ENCODE measurements at places on chromosomes 1 and 21. TPM values are rescaled to one million over a fixed set of nuclear protein-coding genes. Genes with fewer than 3 reads are reported as not detected.

DNA sequence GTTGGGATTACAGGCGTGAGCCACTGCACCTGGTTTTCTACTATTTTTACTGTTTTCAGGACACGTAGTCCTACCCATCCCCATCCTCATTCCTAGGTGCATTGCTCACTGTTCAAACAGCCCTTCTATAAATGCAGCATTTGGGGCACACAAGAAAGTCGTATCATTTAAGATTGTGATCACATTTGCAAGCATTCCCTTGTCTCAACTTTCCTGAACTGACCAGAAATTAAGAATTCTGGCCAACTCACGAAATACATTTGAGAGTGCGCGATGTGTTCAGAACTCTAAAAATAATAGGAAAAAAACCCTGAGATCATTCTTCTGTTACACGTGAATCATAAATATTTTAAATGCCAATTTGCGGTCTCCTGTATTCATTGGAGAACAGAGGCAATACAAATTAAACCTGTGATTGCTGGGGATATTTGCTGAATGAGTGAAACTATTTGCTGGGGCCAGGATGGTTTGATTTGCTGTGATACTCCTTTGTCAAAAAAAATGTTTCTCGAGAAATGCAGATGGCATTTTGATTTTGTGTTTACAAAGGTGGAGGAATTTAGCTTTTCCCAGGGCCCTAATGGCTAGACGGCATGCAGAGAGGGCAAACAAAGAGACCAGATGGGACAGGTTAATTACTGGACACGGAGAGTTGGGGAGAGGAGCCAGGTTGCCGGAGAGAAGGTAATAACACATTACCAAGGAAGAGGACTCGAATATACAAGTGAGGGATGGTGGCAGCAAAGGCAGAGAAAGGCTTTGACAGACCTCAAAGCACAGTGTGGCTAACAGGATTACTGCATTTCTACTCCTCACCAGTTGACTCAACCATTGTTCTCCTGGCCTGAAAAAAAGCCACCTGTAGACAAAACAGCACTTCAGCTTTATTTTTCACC is 38.4 kb downstream of the STPG1 start:
- DNase-seq = peak; percentile 57

- no peak for DNase-seq
Measured at GRCh38 chr1:40851643-40852042, 10.5 kb downstream of the CITED4 start.

- no peak for DNase-seq
Measured at GRCh38 chr1:212188599-212189351, 96.4 kb upstream of the PPP2R5A start.

GRCh38 chr1:79255421-79255820 is 248.9 kb upstream of the ADGRL4 start:
- no peak for DNase-seq

- DNase-seq = peak; percentile 87
Measured at GRCh38 chr1:144551543-144552424, 40.9 kb upstream of the PPIAL4F start.

DNA sequence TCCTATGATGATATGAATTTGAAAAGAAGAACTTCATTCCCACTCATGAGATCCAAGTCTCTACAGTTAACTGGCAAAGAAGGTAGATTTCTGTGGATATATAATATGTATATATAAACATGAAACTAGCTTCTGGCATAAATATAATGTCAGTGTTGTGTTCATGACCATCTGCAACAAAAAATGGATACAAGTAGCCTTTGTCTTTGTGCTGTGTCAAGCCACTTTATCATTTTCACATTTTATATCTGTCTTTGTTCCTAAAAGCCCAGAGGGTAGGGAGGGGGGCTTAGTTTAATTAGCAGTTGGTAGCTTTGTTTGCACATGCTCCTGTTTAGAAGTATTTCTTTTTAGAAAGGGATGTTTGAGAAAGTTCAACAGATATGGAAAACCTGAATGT is 56.2 kb upstream of the FASLG start:
- no peak for DNase-seq

DNA sequence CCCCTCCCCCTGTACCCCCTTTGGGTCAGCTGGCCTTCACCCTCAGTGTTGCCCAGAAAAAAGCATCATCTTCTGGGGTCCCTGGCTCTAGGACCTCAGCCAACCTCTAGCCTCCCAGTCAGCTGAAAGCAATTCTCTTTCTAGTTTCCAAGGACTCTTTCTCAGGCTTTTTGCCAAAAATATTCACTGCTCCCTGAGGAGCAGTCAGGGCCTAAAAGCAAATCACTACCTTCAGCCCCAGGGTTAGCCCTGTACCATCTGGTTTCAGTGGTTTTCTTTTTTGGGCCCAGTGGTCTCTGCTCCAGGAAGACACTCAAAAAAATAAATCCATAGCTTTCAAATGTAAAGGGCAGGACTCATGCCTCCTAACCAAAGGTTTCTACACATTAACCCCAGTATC is 3.1 kb upstream of the LMOD1 start:
- no peak for DNase-seq

DNA sequence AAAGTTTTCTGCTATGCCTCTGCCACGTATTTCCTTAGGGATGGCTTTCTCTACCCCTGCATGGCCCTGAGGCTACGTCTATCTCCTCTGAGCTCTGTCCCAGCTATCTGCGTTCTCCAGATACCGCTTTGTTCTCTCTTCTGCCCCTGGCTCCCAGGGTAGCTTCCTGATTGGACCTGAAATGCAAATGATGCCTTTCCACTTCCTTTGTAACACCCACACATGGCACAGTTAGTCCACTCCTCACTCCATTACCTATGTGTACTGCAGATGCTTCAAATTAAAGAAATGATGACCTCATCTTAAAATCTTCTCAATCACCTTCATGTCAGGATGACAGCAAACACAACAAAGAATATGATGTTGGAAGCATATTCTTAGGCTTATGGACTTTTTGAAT is 138.6 kb upstream of the POGK start:
- no peak for DNase-seq

DNA sequence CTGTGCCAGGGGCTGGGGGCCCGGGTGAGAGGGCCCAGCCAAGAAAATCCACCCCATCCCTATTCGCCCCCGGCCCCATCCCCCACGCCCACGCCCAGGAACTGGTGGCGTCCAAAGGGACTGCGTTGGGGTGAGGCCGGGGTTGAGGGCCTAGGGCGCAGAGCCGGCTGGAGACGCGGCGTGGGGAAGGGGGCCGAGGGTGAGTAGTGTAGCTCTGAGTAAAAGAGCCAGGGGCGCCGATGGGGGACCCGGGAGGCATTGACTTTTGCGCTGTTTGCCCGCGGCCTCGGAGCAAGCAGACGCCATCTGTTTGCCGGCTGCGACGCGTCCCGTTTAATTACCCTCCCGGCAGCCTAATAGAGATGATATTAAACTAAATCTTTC is 3.5 kb upstream of the DMRTA2 start:
- no peak for DNase-seq

- no peak for DNase-seq
Measured at GRCh38 chr1:14983277-14983676, 170.3 kb upstream of the TMEM51 start.

DNA sequence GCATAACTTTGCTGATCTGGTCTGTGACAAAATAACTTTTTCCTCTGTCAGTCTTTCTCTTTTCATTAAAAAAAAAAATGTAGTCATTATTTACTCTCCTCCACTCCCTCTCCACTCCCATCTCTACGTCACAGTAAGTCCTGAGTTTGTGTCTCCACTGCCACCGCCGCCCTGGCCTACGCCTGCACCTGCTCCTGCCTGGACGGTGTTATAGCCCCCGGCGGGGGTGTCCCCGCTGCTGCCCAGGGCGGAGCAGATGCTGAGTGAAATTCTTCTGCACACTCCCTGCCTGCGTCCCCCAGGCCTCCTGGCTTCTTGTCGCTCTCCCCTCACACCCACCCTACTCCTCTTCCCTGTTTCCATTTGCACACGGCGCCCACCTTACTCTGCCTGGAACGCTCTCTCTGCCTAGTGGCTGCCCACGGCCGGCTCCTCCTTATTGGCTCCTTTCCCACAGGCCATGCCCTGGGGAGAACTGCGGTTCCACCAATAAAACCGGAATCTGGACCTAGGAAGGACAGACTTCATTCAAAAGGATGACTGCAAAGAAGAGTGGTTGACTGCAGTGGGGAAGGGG is 55.2 kb upstream of the C1orf174 start:
- DNase-seq = no peak

DNA sequence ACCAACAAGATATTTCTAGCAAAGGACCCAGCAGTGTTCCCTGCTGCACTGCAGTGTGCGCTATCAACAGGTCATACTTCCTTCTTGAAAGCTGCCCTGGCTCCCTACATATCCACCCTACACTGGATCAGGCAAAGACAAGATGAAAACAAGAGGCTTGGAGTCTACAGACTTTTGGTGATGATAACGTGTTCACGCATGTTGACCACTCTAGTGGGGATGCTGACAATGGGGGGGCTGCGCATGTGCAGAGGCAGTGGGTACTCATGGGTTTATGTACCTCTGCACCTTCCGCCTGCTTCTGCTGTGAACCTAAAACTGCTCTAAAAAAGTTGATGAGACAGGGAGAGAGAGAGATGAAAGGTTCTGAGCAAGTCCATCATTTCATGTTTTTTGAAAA is 5.5 kb downstream of the ENO1 start:
- no peak for DNase-seq

GRCh38 chr21:32143241-32143939 is 135.5 kb downstream of the MIS18A start:
- no peak for DNase-seq

- no peak for DNase-seq
Measured at GRCh38 chr1:59105548-59106507, 191.1 kb upstream of the FGGY start.

Gene DCDC2B
- total RNA-seq = not detected

Gene SEMA6C
- total RNA-seq = 5.7 TPM

Gene OLIG2
- total RNA-seq = not detected

Gene OR2T34
- total RNA-seq = not detected

Gene DNAJC28
- total RNA-seq = 1.5 TPM

Gene DESI2
- 53.9 TPM for total RNA-seq
